ENCODE measurements at places on chromosomes 1 and 21.

- no peak for DNase-seq
These were observed 204.3 kb upstream of the GRIK3 start for GRCh38 chr1:37238364-37239224.

GRCh38 chr1:233656032-233656635 lies 42.2 kb downstream of the KCNK1 start:
- no peak for DNase-seq

- no peak for DNase-seq
These were observed 98.8 kb downstream of the NOS1AP start for GRCh38 chr1:162168261-162168660.

DNA sequence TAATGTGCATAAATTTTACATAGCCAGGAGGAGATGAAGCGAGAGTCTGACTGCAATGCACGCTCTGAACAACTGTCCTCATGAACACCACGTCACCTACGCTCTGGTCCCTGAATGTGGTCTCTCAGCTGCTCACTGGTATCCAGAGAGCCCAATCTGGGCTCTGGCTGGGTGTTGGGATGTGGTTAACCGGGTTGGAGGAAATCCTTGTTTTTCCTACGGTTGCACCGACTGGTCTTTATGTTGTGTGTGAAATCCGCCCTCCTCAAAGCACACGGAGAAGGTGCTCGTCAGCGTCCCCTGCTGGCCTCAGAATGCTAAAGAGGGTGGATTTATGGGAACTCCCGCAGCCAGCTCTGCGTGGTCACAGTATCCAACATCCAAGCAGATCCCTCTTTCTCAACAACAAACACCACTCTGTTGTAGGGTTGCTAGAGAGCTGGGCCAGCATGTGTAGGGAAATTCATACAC lies 51.8 kb upstream of the FAM89A start:
- no peak for DNase-seq

DNA sequence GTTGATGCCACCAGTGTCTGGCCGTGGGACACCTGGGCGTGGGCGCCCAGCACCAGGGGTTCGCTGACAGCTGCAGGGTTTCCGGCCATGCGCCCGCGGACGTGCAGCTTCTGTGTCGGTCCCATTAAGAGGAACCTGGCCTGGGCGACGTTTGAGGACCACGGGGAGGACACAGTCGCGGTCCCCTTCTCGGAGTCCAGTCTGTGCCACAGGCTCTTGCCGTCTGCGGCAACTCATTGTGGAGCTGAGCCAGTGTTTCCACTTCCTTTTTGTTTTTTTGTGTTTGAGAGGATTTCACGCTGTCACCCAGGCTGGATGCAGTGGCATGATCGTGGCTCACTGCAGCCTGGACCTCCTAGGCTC lies 1.6 kb upstream of the C1orf159 start:
- no peak for DNase-seq

- DNase-seq = no peak
These were observed 18.9 kb downstream of the FGGY start for GRCh38 chr1:59315529-59316463.

DNA sequence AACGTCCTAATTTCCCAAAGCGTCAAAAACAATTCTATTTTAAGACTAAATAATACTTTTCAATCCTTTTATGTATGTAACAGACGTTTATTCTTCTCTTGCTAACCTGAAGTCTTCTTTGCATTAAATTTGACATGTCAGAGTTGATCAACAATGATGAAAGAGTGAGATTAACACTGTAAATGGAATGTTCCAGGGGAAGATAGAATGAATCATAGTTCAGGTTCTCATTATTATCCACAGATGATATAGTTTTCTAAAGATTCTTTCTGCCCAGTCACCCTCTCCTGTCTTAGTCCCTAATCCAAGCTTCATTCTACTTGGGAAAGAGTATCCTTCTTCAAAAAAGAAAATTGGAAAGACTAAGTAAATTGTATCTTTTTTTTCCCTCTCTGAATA lies 38.9 kb downstream of the SDCCAG8 start:
- no peak for DNase-seq

DNA sequence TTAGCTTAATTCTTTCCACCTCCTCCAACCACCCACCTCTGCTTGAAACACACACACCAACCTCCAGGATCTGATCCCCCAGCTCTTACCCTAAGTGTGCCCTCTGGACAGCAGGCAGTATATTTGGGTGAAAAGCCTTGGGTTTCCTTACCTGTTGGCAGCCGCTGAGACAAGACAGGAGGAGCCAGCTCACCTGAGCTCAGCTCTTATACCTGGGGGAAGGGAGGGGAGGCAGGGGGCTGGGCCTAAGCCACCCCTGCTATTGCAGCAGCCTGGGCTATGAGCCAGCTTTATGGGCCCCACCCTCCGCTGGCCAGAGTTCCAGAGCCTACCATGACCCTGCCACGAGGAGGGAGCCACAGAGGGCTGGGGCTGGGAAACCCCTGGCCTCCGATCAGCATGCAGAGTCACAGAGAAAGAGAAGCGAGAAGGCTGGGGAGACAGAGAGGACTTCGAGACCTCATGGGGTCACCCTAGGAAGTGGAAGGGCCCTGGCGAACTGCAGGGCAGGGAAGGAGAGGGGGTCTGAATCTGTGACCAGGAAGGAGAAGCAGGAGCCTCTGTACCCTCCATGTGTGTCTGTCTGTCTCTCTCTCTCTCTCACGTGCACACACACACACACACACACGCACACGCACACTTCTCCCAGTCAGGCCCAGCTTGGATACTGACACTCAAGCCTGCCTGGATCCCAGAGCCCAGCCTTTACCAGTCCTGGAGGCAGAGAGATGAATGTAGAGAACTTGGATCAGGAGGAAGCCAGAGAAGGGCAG lies at the start of gene S100A14:
Gene S100A14, minus strand, starts transcription at position 182 of the 773 bp plus-strand sequence. CDS start 467 bp downstream, outside the sequence.
- no peak for DNase-seq

GRCh38 chr1:181044449-181044966 lies 10.7 kb downstream of the MR1 start:
- peak; percentile 31 for DNase-seq

GRCh38 chr1:173355281-173356031 lies 121.7 kb upstream of the PRDX6 start:
- DNase-seq = no peak

DNA sequence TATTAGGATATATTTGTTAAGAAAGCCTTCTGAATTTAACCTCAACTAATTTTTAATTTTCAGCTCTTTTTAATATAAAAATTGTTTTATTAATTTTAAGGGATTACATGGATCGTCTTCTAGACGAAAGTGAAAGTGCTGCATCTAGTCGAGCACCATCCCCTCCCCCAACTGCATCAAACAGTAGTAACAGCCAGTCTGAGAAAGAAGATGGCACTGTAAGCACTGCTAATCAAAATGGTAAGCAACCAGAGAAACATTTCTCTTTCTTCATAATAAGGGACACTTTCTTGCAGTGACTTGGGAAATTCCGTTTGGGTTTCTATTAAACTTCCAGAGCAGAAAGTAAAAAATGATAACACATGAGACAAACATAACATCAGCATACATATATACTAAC lies 56.9 kb downstream of the MIER1 start:
- peak; percentile 9 for DNase-seq

DNA sequence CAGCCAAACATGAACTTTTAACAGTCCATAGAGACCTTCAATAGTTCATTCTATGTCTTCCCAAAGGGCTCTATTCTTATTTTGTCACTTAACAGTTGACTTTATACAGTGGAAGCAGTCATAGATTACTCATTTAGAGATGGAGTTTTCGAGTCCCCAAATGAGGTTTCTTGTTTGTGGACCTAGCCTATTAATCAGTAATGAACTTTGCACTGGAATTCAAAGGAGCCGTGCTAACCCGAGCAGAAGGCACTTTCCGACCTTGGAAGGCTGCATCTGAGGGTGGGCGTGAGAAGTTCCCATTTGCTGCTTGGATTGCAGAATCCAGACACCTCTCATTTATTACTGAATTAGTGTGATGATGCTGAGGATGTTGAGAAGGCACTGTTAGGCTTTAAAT lies 46.4 kb downstream of the TTC39A start:
- no peak for DNase-seq

DNA sequence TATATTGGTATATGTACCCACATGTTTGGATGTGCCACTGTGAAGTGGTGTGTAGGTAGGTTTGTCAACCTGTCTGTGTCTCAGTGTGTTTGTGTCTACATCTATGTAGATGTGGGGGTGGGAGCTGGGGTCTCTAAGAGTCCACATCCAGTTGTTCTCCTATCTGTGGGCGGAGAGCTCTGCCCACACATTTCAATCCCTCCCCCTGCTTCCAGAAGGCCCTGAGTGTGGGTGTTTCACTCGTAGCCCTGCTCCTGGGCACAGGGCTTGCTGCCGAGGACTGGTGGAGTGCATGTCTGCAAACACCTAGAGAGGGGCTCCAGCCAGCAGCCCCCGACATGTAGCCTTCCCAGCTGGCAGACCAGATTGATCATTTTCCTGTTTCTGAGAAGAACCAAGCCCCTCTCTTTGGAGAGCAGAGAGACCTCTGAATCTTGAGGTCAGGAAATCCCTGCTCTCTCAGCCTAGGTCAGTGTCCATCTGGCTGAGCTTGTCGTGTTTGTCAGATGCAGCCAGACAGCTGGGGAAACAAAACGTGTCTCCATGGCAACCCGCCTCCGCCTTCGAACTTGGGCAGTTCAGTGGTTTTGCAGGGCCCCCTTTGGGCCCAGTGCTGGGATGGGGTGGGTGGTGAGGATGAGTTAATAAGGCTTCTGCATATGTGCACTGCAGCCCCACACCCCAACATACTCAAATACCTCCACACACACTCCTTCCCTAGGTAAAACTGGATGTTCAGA lies 31.2 kb upstream of the SYNC start:
- no peak for DNase-seq

DNA sequence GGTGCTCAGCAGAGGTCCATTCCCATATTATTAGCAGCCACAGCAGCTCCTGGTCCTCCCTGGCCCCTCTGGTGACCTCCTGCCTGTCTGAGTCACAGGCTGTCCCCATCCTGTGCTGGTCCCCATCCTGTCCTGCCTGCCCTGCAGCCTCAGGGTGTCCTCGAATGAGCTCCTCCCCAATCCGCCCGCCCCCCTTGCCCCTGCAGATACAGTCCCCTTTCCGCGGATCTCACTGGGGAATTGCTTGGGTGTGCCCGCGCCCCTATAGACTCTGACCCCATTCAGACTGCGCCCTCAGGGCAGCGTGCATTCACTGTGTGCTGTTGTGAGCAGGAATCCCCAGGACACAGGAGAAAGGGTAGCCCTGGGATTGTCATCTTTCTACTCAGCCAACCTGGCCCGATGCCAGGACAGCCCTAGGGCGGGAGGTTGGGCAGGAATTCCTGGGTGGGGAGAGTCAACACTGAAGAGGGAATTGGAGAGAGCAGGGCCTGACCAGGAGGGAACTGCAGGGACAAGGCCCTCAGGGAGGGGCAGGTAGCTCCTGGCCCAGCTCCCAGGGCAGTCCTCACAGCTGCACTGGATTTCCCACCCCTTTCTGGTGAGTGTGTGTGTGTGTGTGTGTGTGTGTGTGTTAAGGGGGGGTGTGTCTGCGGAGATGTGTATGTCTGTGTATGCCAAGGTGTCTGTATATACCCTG lies 1.1 kb upstream of the GUCA2A start:
- DNase-seq = no peak

DNA sequence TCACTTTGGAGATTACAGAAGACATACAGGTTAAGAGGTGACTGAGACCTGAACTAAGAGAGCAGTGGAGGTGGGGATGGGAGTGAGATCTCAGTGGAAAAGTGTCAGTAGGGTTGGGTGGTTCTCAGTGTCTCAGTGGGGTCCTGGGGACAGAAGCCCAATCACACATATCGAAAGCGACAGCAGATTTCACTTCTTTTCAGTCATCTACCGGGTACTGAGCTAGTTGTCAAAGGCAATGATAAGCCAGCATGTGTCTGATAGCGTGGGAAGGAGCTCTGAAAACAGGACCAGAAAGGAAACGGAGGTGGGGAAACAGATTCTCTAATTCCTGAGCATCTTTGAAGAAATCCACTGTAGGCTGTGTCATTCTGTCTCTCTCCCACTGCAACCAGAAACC lies 59.5 kb downstream of the RHOU start:
- peak; percentile 46 for DNase-seq

DNA sequence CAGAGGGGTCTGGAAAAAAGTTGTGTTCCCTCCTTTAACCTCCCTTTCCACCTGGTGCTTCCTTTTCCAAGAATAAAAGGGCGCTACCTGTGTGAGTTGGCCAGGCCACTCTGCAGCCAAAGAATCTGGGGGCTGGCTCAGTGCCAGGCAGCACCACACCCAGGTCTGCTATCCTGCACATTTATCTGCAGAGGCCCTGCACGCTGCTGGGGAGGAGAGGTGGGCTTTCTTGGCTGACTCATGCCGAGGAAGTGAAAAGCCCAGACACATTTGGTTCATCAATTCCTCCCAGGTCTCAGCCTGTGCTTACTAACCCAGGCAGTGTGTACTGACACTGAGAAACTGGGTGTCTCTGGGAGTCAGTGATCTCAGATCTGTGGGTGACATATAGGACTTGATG lies 79.8 kb upstream of the F3 start:
- DNase-seq = no peak

- DNase-seq = peak; percentile 29
These were observed 154.2 kb downstream of the EIF4G3 start for GRCh38 chr1:21022279-21023040.

DNA sequence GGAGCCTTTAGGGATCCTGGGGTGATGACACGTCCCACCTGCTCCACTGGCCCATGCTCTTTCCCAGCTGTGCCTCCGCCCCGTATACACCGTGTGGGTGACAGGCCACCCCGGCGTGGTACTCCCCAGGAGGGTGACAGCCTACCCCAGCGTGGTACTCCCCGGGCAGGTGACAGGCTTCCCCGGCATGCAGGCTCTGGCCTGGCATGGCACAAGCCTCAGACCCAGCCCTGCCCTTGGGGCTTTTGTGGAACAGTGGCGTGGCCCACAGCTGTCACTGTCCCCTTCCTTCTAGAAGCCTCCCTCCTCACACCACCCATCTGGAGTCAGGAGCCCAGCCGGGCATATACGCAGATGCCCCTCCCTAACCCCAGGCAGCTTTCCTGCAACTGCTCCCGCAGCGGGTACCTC lies 4.7 kb upstream of the PFKL start:
- no peak for DNase-seq

- DNase-seq = no peak
These were observed 1.4 kb downstream of the WDTC1 start for GRCh38 chr1:27235827-27236226.

- no peak for DNase-seq
These were observed 10.8 kb downstream of the ARID4B start for GRCh38 chr1:235317168-235317567.

DNA sequence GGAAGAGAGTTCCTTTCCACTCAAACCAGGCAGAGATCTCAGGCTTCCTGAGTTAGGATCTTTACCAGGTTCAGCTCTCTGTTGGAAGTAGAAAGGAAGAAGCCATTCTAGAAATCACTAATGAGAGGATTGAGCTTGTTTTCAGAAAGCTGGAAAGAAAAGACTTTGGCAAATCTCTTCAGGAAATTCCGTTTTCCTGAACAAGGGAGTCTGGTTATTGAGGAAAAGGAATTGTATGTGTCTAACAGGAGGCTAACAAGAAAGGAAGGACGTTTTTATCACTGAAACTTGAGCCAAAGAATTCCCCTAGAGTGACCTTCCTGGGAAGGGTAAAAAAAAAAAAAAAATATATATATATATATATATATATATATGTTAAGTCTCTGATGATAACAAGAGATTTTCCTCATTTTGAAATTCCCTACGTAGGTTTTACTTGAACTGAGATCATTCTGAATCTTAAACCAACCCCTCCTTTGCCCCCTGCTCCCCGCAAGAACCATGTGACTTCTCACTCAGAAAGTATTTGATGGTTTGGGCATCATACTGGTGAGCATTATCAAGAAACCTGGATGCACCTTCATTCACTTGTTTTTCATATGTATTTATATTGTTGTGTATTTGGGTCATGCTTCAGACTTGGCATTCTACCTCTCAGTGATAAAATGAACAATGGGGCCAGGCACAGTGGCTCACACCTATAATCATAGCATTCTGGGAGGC lies 98.4 kb upstream of the BMP8A start:
- DNase-seq = no peak
